Left cardiac atrium (tissue), 4 donors: ENCODE measurements at places on chromosomes 2 and 18. TPM values are rescaled to one million over a fixed set of nuclear protein-coding genes. Genes with fewer than 3 reads are reported as not detected.

The SCN7A gene
- 10.7 TPM for total RNA-seq

The INHA gene
- 16.2 TPM for total RNA-seq

The HDHD2 gene
- 40.6 TPM for total RNA-seq

The SNTG2 gene
- total RNA-seq, result 1.6 TPM

The SLC9A4 gene
- total RNA-seq, result not detected

The SIX2 gene
- total RNA-seq, result 1.0 TPM

The RSAD2 gene
- total RNA-seq, result 8.0 TPM

The SEPTIN10 gene
- 63.4 TPM for total RNA-seq

The CFAP53 gene
- 0.35 TPM for total RNA-seq

The STARD6 gene
- not detected for total RNA-seq

The FAM110C gene
- total RNA-seq, result 5.3 TPM

The IHH gene
- total RNA-seq, result not detected

The FEV gene
- total RNA-seq, result not detected

The LINC00305 gene
- not detected for total RNA-seq

The PTPRN gene
- not detected for total RNA-seq

The LAMA3 gene
- total RNA-seq, result 5.6 TPM

The ADAM23 gene
- 30.2 TPM for total RNA-seq

The IL18RAP gene
- total RNA-seq, result 1.3 TPM

The KIF1A gene
- total RNA-seq, result 51.5 TPM

The LBX2 gene
- total RNA-seq, result 0.60 TPM

The ARHGAP15 gene
- total RNA-seq, result 7.2 TPM

The SLC4A3 gene
- total RNA-seq, result 261 TPM

The REG3A gene
- not detected for total RNA-seq

The ALK gene
- 0.21 TPM for total RNA-seq

The RPRM gene
- total RNA-seq, result not detected

The LRP1B gene
- total RNA-seq, result 1.2 TPM

The DSG2 gene
- 51.0 TPM for total RNA-seq

The DCDC2C gene
- total RNA-seq, result not detected

The OTOS gene
- not detected for total RNA-seq

The FN1 gene
- 775 TPM for total RNA-seq

The SLC30A3 gene
- 4.8 TPM for total RNA-seq

The PCGF1 gene
- 24.0 TPM for total RNA-seq

The PFN4 gene
- 0.52 TPM for total RNA-seq

The OTOF gene
- not detected for total RNA-seq

The CAPN14 gene
- total RNA-seq, result 0.26 TPM

The MARCO gene
- 34.5 TPM for total RNA-seq

The BUB1 gene
- 0.76 TPM for total RNA-seq

The ABCG8 gene
- not detected for total RNA-seq

The MC2R gene
- total RNA-seq, result not detected

The RAX gene
- not detected for total RNA-seq
